ENCODE measurements at places on chromosomes 4 and X.
A peak's percentile ranks its signal among the peaks of the same experiment; 100 is the strongest.

GRCh38 chrX:109974906-109975655, 27.8 kb upstream of the TMEM164 start:
- no peak for DNase-seq

DNA sequence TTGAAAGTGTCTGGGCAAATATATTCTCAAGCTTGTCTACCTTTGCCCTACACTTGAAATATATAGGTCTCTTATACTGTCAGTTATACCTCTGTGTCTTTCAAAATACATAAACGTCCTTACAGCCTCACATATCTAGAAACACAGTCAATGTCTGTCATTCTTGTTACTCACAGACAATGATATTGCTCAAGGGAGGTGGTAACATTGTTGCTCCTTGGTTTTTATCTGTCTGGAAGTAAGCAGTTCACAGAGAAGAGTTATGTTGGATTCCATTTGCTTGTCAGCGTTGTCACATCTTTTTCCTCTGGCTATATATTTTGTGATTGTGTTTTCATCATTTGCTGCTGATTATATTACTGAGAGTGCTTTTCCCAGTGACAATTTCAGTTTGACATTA, 1528.9 kb downstream of the PCDH7 start:
- no peak for DNase-seq

DNA sequence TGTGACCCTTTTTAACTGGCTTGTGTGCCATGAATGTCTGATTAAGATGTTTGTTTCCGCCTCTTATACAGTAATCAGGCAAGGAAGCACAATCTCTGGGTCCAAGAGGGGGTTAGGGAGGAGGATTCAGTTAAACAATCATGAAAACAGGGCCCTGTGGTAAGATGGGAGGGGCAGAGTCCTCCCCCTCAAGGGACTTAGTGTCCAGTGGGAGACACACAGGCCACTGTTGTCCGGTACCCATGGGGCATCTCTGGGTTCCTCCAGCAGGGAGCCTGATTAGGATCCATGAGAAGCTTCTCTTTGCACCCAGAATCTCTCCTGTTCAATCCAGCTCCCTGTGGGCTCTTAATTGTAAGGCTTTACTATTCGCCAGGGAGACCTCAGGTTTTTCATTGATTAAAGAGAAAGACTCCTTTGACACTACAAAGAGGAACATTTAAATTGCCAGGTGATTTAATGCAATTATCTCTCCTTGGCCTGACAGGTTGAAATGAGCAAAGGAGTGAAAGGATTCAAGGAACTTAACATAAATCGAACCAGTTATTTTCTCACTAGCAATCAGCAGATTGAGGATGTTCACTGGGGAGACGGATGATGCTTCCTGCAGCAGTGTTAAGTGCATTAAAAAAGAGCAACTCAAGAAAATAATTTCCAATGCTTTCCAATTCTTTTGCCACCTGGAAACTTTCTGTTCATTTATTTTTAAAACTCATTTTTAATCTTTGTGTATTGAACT, 225.4 kb downstream of the PTTG2 start:
- DNase-seq, result no peak

DNA sequence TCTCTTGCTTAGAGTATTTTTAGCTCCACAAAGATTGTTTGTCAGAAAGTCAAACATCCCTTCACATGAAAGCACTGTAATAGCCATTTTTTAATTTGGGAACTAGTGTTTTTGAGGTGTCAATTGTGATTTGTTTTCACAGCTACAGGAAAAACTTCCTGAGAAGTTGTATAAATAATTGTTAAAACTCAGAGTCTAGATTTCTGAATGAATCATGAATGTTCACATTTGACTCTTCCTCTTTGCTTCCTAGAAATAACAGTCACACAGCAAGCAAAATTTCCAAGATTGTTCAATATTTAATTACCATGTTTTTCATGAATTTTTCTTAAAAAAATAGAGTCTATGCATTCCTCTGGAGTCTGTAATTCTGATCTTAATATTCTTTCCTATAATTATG, 156.9 kb upstream of the SLC7A11 start:
- DNase-seq, result no peak

- no peak for DNase-seq
Measured at GRCh38 chr4:168817370-168817769, 192.7 kb downstream of the CBR4 start.

DNA sequence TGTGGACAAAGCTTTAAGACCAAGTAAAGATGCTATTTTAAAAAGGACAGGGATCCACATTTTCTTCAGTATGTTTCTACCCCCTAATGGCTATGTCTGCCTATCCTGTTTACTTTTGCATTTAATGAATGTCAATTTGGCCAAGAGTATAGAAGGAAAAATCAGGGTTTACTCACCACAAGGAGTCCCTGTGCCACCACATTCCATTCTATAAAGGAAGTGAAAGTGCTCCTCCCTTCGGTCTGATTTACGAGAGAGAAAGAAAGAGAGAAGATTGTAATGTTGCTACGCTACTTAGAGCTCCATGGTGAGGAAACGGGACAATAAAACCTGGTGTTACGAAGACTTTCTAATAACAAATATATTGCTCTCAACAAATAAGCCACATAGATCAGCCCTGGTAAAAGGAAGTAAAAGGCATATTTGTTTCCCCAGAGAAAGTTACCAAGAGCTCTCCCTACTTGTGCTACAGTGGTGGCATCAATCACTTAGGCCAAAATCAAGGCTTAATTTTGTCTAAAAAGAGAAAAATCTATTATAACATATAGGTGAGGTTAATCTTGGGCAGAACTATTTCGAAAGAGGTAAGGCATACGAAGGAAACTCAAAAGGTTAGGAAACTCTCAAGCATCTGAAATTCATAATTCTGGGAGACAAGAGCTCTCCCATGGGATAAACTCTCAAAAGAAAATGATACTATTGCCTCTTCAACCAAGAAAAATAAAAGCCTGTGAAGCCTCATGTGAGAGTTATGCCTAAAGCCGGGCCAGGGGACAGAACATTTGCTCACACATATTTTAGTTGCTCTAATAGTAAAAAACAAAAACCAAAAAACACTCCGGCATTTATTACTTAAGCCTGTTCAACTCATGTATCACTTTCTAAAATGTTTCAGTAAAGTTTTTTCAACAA, 29.5 kb downstream of the TAPT1 start:
- DNase-seq, result peak; percentile 74

DNA sequence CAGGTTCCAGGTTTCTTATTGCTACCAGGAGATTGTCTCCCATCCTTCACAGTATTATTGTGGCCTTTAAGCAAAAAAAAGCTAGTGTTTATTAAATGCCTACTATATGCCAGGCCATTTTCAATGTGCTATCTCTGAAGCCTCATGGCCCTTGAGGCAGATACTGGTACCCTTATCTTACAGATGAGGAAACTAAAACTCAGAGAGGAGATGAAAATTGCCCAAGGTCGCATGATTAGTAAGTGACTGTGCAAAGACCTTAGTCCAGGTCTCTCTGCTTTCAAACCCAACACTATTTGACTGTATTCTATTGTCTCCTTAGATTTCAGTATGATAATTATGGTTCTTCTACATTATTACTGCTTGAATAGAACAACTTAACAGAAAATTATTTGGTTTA, 717.9 kb upstream of the AMOT start:
- no peak for DNase-seq

- no peak for DNase-seq
Measured at GRCh38 chr4:171785388-171785787, 27.8 kb upstream of the GALNTL6 start.

- peak; percentile 84 for DNase-seq
Measured at GRCh38 chrX:47540754-47541538, 20.1 kb upstream of the ARAF start.

DNA sequence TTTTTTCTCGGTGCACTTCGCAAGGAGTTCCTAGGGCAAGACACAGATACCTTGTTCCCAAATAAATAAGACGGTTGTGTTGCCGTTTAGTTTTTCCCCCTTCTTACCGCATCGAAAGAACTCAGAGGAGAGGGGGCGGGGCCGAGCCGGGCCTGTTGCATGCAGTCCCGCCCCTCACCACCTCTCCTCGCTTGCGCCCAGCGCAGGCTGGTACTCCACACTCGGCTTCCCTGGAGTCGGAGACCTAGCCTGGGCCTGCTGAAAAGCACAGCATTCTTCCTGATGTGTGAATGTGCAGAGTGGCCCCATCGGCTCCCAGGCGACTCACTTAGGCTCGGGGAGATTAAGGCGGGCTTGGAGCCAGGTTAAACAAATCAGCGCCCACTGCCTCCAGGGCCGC, 26.1 kb upstream of the VMA21 start:
- no peak for DNase-seq

GRCh38 chr4:42915484-42915883, 23.0 kb downstream of the GRXCR1 start:
- DNase-seq, result no peak

- no peak for DNase-seq
Measured at GRCh38 chr4:82005158-82005557, 368.6 kb downstream of the HNRNPD start.

GRCh38 chrX:123859409-123859845, 426 bp upstream of the XIAP start:
- DNase-seq, result no peak

- DNase-seq, result no peak
Measured at GRCh38 chr4:85452058-85452731, 22.8 kb upstream of the ARHGAP24 start.

GRCh38 chr4:86451560-86452330, 91.9 kb upstream of the MAPK10 start:
- peak; percentile 3 for DNase-seq

DNA sequence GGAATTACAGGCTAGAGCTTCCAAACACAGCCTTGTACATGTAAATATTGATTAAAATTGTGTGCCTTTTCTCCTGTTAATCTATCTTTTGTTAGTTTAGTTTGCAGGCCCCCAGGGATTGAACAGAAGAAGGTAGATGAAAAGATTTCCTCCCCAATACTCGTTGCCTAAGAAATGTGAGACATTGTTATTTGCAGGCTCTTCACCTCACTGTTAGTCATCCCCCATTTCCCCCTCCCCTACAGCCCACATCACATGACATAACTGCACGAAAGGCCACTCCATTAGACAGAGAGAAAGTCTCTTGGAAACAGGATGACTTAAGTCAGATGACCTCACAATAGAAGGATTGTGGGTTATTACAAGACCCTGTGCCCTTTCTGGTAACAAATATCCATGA, 13.3 kb upstream of the MID1 start:
- peak; percentile 86 for DNase-seq

DNA sequence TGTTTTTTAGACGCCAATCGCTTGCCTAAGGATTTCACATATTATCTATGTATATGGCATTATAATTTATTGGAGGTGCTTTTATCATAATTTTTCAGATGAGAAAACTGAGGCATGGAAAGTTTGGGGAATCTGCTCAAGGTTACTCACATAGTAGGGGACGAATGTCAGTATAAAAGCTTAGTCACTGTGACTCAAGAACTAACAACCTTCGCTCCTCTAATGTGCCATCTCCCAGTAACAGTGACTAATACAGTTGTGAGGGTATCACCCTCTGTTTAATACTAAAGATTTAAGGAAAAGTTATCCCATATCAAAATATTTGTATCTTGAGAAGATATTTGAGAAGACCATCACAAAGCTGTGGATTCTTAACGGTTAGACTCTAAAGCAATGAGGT, 353.1 kb upstream of the SPOCK3 start:
- no peak for DNase-seq

- DNase-seq, result no peak
Measured at GRCh38 chr4:1174941-1175634, 2.7 kb upstream of the SPON2 start.

DNA sequence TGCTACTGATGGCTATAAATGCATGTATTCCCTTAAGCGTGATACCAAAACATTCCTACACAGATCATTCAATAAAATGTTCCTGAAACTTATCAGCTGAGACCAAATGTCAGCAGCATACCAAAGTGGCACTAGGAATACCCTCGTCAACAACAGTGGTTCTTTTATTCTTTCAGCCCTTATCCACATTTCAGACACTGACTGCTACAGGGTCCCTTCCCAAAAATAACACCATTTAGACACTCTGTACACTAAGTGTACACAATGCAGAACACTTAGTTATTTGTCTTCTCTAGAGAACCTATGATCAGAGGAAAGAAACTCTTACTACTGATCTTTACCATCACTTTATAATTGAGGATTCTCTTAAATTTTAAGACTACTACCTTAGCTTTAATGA, 94.1 kb downstream of the ATRX start:
- no peak for DNase-seq

- DNase-seq, result no peak
Measured at GRCh38 chrX:123779908-123780396, 47.1 kb upstream of the THOC2 start.

DNA sequence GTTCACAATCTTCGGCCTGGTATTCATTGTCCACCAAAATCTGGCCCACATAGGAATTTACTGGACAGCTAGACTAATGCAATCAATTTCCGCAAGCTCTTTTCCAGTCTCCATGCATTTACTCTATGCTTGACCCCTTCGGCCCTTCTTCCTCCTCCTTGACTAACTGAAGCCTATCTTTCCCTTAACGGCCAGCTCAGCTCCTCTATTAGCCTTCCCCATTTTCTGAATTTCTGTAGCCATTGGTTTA, 1.2 kb upstream of the PHKA2 start:
- no peak for DNase-seq

DNA sequence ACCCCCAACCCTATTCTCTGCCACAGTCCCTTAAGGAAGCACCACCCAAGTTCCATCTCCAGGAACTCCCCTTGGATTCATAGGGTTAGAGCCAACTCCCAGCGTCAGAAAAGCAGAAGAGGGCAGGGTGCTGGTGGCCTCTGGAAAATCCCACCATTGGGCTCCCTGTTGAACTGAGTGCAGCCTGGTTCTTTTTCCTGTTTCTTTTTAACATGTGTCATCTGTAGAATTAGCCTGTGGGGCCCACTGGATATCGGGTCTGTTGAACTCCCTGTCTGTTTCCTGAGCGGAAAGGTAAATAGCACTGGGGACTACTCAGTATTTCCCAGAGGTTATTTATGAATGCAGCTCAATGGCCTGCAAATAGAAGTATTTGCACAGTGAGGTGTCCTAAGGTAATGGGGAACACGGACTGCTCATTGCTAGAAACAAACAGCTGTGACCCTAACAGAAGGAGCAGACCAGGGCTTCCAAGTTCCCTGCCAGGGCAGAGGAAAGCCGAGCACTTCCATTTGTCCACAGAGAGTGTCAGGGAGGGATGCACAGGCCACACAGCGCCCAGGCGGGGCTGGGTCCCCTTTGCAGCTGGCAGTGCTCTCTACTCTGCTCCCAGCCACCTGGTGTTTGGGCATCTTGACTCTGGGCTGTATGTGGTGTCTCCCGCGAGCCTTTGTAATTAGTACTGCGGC, 102.6 kb downstream of the FHDC1 start:
- no peak for DNase-seq

DNA sequence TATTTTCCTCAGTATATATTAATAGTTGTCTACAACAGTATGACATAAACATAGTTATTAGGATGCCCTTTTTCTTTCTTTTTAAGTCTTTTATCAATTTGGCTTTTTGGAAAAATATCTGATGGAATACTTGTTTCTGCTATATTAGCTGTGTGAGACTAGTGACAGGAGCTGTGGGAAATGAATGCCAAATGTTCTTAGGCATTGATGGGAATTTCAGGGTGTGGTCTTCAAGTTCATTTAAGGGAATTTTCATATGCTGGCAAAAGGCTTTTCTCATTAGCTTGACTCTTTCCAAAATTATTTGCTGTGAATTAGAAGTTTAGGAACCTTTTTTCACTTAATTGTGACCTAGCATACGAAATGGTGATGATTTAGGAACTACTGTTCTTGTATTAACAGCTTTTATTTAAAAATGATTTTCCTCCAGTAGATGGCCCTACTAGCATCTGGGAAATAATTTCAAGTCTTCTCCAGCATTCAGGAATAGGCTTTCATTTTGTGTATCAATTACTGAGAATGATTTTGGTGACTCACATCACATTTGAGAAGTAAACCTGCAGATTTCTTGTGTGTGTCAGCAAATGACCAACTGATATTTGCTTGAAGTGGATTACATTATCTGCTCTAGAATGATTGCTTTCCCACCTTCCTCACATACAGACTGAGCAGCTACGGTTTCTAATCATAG, 70.9 kb downstream of the HTT start:
- no peak for DNase-seq
